ENCODE measurements at places on chromosomes 5 and 9. TPM values are rescaled to one million over a fixed set of nuclear protein-coding genes. Genes with fewer than 3 reads are reported as not detected.
A peak's percentile ranks its signal among the peaks of the same experiment; 100 is the strongest.

GRCh38 chr9:89473762-89474469 is 24.0 kb downstream of the SEMA4D start:
- H3K27ac ChIP-seq: no peak overlapping the region
- no peak overlapping the region for H3K4me3 ChIP-seq
- H3K36me3 ChIP-seq: peaks cover 49% of the 10 kb centered on the region
- DNase-seq: no peak
- H3K4me1 ChIP-seq: peaks cover 61% of the 10 kb centered on the region

DNA sequence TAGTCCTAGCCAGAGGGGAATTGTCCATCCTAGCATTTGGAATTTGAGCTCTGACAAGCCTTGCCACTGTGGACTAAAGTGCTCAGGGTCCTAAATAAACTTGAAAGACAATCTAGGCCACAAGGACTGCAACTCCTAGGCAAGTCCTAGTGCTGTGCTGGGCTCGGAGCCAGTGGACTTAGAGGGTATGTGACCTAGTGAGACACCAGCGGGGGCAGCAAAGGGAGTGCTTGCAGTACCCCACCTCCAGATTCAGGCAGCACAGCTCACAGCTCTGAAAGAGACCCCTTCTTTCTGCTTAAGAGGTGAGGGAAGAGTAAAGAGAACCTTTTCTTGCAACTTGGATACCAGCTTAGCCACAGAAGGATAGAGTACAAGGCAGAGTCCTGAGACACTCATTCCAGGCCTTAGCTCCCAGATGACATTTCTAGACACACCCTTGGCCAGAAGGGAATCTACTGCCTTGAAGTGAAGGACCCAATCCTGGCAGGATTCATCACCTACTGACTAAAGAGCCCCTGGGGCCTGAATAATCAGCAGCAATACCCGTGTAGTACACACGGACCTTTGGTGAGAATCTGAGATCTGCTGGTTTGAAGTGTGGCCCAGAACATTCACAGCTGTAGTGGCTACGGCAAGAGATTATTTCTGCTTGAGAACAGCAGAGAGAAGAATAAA is 164.6 kb downstream of the CCDC171 start:
- DNase-seq: no peak
- H3K27ac ChIP-seq: no peak overlapping the region
- H3K27me3 ChIP-seq: no peaks in the 10 kb centered on the region
- no peak overlapping the region for H3K4me3 ChIP-seq
- no peaks in the 10 kb centered on the region for H3K4me1 ChIP-seq

DRD1 gene
- not detected for polyA plus RNA-seq

- H3K4me1 ChIP-seq: no peaks in the 10 kb centered on the region
- H3K27me3 ChIP-seq: no peaks in the 10 kb centered on the region
- H3K27ac ChIP-seq: no peak overlapping the region
- no peak for DNase-seq
- H3K4me3 ChIP-seq: no peak overlapping the region
These were observed 96.2 kb downstream of the DROSHA start for GRCh38 chr5:31435730-31436129.

OR5C1 gene
- not detected for polyA plus RNA-seq

DNA sequence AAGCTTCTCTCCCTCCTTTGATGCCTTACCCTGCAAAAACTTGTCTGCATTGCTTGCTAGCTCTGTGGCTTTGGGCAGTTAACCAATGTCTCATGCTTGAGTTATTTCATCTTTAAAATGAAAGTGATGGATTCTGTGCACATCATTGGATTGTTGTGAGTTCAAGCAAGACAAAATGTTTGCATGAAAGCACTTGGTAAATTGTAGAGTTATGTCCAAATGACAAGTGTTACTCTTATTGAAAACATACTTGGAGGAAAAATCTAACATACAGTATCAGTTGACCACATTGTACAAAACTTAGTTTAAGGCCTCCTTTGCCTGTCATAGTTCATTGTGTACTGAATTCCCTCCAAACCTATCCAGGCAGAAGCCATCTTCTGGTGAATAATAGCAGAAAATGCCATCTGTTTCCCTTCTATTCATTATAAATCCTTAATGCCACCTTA is 30.0 kb downstream of the TGFBR1 start:
- H3K27me3 ChIP-seq: no peaks in the 10 kb centered on the region
- DNase-seq: no peak
- H3K4me1 ChIP-seq: peaks cover 26% of the 10 kb centered on the region
- H3K27ac ChIP-seq: no peak overlapping the region

- no peaks in the 10 kb centered on the region for H3K4me1 ChIP-seq
- H3K27me3 ChIP-seq: no peaks in the 10 kb centered on the region
- no peak for DNase-seq
- no peak overlapping the region for H3K4me3 ChIP-seq
- no peak overlapping the region for H3K27ac ChIP-seq
These were observed 68.2 kb downstream of the KCNT1 start for GRCh38 chr9:135770203-135770535.

DNA sequence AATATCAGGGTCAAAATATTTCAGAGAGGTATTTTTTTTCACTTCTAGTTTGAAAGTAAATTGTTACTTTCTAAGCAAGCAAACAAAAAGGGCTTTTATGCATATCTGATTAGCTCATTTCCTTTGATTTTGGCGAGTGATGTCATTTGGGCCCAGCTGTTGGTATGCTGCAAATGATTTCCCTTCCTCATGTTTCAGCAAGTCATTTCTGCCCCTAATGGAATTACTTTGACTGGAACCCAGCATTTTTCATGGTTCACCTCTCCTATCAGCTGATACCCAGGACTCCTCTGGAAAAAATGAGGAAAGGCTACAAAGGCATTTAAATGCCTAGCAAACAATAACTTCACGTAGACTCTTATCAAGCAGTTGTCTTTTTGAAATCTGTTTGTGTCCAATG is 500.6 kb downstream of the EBF1 start:
- peaks cover 3% of the 10 kb centered on the region for H3K4me1 ChIP-seq
- H3K27me3 ChIP-seq: no peaks in the 10 kb centered on the region
- no peak overlapping the region for H3K4me3 ChIP-seq
- no peak overlapping the region for H3K27ac ChIP-seq
- H3K36me3 ChIP-seq: no peaks in the 10 kb centered on the region
- DNase-seq: no peak

SLC36A2 gene
- not detected for polyA plus RNA-seq

DNA sequence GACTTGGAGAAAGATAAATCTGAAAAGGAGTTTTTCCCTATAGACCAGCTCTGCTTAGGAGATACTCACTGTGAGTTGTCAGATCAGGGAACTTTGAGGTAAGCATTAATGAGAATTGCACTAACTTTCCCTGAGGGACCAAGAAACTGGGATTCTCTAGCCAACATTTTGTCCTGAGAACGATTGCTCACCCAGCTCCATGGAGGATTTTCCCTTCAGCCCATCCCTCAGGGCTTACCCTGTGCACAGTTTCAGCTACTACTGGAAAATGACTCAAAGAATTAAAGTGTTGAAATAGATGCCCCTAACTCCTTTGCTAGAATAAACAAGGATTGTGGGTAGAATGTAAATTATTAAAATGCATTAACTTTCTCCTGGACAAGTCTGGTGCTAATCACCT is 237.2 kb upstream of the IL12B start:
- no peak overlapping the region for H3K27ac ChIP-seq
- no peaks in the 10 kb centered on the region for H3K27me3 ChIP-seq
- H3K36me3 ChIP-seq: no peaks in the 10 kb centered on the region
- no peak for DNase-seq
- H3K4me1 ChIP-seq: no peaks in the 10 kb centered on the region

DNA sequence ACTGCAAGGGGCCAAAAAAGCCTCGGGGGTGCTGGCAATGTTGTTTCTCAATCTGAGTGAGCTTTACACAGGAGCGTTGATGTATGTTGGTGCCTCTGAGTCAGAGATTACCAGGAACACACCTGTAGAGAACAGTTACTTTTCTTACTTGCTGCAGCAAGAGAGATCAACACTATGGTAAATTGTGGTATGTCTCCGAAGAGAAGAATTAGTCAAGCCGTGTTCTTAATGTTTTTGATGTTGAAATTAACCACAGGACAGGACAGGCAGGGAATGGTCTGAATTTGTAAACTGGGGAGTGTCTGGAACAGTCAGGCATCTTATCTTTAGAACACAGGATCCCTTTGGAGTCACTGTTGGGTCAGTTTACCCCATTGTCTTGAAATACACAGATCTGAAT is 285.7 kb downstream of the DNAH5 start:
- no peak overlapping the region for H3K4me3 ChIP-seq
- no peaks in the 10 kb centered on the region for H3K36me3 ChIP-seq
- H3K4me1 ChIP-seq: no peaks in the 10 kb centered on the region
- no peak overlapping the region for H3K27ac ChIP-seq
- no peaks in the 10 kb centered on the region for H3K27me3 ChIP-seq

DNA sequence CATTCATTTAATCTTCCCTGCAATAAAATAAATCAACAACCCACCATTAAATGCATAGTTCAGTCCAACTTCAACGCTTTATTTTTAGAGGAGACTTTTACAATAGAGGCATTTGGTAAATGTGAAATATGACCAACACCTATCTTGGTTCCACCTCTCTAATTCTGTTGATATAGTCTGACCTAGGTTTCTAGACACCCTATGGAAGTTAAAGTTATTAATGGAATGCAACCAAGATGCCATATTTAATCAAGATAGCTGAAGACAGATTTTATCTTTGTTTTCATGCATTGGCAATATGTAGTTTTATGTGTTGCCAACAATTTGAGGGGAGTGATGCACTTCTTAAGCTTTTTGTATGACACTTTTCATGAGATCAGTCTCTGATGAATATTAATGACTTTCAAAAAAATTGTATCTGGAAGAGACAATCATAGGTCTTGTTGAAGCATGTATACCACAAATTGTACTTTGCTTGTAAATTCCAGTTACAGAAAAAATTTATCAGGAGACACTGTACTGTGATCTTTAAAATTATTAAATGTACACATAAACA is 101.7 kb upstream of the IFNK start:
- no peaks in the 10 kb centered on the region for H3K27me3 ChIP-seq
- H3K27ac ChIP-seq: no peak overlapping the region
- H3K4me3 ChIP-seq: no peak overlapping the region

DNA sequence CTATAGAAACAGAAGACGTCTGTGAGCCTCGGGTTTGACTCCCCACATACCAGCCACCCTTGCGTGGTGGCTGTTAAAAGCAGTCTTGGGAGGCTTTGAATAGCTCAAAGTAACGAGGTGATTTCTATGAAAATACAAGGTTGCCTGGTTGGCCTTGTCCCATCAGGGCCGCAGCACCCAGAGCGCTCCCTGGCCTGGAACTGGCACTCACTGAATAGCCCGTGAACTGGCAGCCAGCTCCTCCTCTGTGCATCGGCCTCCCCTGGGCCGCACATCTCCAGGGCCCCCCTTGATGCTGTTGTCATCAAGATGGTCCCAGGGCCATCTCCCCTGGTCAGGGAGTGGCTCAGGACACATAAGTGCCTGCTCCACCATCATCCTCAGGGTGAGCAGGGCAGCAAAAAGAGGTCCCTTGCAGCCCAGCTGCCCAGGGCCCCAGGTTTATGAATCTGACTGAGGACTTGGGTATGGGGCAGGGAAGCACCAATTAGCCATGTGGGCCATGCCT is 144.6 kb upstream of the PPP1R26 start:
- peaks cover 4% of the 10 kb centered on the region for H3K27me3 ChIP-seq
- H3K4me1 ChIP-seq: no peaks in the 10 kb centered on the region
- no peak for DNase-seq
- no peak overlapping the region for H3K4me3 ChIP-seq

- H3K4me3 ChIP-seq: no peak overlapping the region
- H3K27ac ChIP-seq: no peak overlapping the region
- peaks cover 8% of the 10 kb centered on the region for H3K4me1 ChIP-seq
- H3K36me3 ChIP-seq: no peaks in the 10 kb centered on the region
These were observed 13.7 kb upstream of the DAB2IP start for GRCh38 chr9:121637713-121638220.

- H3K4me1 ChIP-seq: no peaks in the 10 kb centered on the region
- no peak overlapping the region for H3K27ac ChIP-seq
- no peaks in the 10 kb centered on the region for H3K36me3 ChIP-seq
- no peak for DNase-seq
- no peak overlapping the region for H3K4me3 ChIP-seq
These were observed 106.7 kb downstream of the PCSK5 start for GRCh38 chr9:75997206-75997605.

DNA sequence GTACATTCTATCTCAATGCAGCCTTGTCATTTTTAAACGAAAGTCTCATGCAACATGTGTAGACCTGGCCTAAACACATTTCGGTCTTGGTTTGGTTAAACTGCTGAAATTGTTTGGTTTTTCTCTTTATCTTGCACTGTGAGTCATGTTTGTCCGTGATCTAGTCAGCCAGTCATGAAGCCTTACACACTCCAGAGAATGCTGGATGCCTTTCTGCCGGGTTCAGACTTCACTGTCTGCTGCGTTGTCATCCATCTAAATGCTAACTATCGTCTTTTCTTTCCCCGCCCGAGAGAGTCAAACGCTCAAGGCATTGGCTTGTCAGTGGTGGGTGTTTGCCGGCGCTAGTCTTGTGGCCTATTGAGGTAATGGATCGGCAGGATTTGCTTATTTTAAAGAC is 1194.6 kb upstream of the WWC1 start:
- H3K36me3 ChIP-seq: no peaks in the 10 kb centered on the region
- no peak for DNase-seq
- H3K4me3 ChIP-seq: no peak overlapping the region
- no peak overlapping the region for H3K27ac ChIP-seq
- H3K27me3 ChIP-seq: no peaks in the 10 kb centered on the region

DNA sequence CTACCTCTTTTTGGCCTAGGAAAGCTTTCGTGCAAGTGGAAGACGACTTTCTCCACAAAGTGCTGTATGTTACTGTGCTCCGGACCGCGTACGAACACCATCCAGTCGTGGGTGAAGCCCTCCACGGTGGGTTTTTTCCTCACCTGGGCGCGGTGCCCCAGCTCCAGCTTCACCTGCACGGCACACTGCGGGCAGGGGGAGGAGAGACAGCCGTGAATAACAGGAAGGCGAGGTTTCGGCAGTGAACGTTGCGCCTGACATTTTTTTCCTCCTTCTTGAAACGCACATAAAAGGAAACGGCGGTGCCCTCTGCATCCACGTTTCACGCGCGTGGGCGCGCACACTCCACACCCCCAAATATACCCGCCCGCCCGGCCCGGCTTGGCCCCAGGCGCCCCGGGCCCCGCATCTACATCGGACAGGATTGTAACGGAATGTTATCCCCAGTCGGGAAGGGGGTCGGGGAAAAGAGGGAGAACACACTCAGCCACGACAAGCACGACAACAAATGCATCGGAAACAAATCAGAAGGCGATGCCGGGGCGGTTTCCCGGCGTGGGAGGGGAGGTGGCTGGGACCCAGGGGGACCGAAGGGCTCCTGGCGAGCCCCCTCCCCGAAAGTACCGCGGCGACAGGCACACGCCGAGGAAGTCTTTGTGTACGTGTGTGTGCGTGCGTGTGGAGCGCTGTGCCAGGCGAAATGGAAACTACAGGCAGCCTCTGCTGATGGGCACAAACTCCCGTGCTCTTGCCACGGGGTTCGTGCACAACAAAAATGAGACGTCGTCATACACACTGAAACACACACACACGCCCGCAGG is 1.4 kb downstream of the MLLT3 start:
- H3K27ac ChIP-seq: no peak overlapping the region
- H3K27me3 ChIP-seq: peaks cover 24% of the 10 kb centered on the region
- DNase-seq: peak; percentile 23
- H3K36me3 ChIP-seq: no peaks in the 10 kb centered on the region
- H3K4me3 ChIP-seq: peak overlapping the region; percentile 90

SYK gene
- 177 TPM for polyA plus RNA-seq

UBAC1 gene
- 63.1 TPM for polyA plus RNA-seq

PCDHAC1 gene
- not detected for polyA plus RNA-seq

GRCh38 chr5:132485641-132486317 is 4.8 kb downstream of the IRF1 start:
- H3K4me1 ChIP-seq: peaks cover 47% of the 10 kb centered on the region
- H3K36me3 ChIP-seq: peaks cover 87% of the 10 kb centered on the region
- peak overlapping the region; percentile 88 for H3K4me3 ChIP-seq

- H3K27ac ChIP-seq: no peak overlapping the region
- H3K4me3 ChIP-seq: no peak overlapping the region
- no peak for DNase-seq
These were observed 23.1 kb downstream of the ADRB2 start for GRCh38 chr5:148849461-148849860.

KCNIP1 gene
- not detected for polyA plus RNA-seq

QRFP gene
- polyA plus RNA-seq: 0.21 TPM

CCL28 gene
- polyA plus RNA-seq: 0.10 TPM

Measured in CD14-positive monocyte (primary cell).